ENCODE measurements at places on chromosomes 5 and 9.

- DNase-seq = peak; percentile 45
Measured at GRCh38 chr9:122370869-122371755, at the start of gene PTGS1. Gene PTGS1 (plus strand): TSS chr9:122371024. CDS start chr9:122371085, 61 bp downstream.

- DNase-seq = no peak
Measured at GRCh38 chr9:20573023-20573422, 49.3 kb downstream of the MLLT3 start.

- DNase-seq = no peak
Measured at GRCh38 chr9:91628892-91629291, 205.3 kb upstream of the NFIL3 start.

GRCh38 chr5:13660072-13660471 lies 284.4 kb downstream of the DNAH5 start:
- DNase-seq = no peak

GRCh38 chr9:83304686-83305085 lies 233.5 kb downstream of the FRMD3 start:
- no peak for DNase-seq
